Activated CD4-positive, alpha-beta T cell treated with anti-CD3 and anti-CD28 coated beads, Interleukin-2, amount 10 ng/mL, durations not matched to agents 7 days and 5 days (primary cell): ENCODE measurements at places on chromosomes 1 and 21.

GRCh38 chr1:47703981-47704596 lies 266.2 kb downstream of the FOXD2 start:
- H3K36me3 ChIP-seq, result no peaks in the 10 kb centered on the region
- H3K27ac ChIP-seq, result no peak overlapping the region
- no peak overlapping the region for H3K4me3 ChIP-seq
- DNase-seq, result no peak

- H3K27ac ChIP-seq, result no peak overlapping the region
- no peak for DNase-seq
- no peaks in the 10 kb centered on the region for H3K36me3 ChIP-seq
- no peak overlapping the region for H3K4me3 ChIP-seq
- peaks cover 6% of the 10 kb centered on the region for H3K27me3 ChIP-seq
Observed at GRCh38 chr1:192615055-192615454, 20.9 kb upstream of the RGS13 start.

- DNase-seq, result peak; percentile 58
- peak overlapping the region; percentile 47 for H3K4me3 ChIP-seq
- H3K4me1 ChIP-seq, result peaks cover 56% of the 10 kb centered on the region
- H3K27ac ChIP-seq, result peak overlapping the region; percentile 78
Observed at GRCh38 chr1:46613661-46614603, 2.7 kb downstream of the MOB3C start.

DNA sequence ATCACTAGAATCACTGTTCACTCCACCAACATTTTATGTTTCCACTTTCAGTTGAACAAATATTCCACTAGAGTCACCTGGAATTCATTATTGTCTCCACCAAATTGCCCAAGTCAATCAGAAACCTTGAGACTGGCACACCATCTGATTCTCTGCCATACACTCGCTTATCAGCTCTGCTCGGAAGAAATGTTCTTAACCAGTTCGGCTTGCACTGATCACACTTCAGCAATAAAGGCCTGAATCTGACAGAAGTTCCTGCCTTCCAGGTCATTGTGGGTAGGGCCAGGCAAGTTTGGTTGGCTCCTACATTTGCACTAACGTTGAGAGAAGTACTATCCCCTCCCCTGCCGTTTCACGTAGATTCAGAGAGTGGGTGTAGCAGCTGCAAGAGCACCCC lies 10.0 kb downstream of the TPM3 start:
- H3K27me3 ChIP-seq, result peaks cover 1% of the 10 kb centered on the region
- no peak for DNase-seq
- H3K36me3 ChIP-seq, result peaks cover 52% of the 10 kb centered on the region
- H3K4me3 ChIP-seq, result peak overlapping the region; percentile 99
- H3K27ac ChIP-seq, result peak overlapping the region; percentile 92

DNA sequence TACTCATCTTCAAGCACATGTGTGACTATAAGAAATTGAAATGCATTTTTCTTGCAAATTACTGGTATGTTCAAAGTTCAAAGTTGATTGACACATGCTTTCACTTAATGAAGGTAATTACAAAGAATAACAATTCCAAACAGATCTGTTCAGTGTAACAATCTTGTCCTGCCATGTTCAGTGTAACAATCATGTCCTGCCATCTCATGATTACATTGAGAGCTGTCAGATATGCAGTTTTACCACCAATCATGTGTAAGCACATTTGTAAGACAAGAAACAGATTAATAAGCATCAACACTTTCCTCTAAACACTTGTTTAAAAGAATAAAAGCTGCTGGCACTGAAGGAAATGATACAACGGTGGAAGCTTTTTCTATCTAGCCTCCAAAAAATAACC lies 80.3 kb upstream of the ZNF281 start:
- H3K4me1 ChIP-seq, result peaks cover 3% of the 10 kb centered on the region
- no peaks in the 10 kb centered on the region for H3K36me3 ChIP-seq
- no peak overlapping the region for H3K4me3 ChIP-seq
- peaks cover 22% of the 10 kb centered on the region for H3K27me3 ChIP-seq

- peaks cover 3% of the 10 kb centered on the region for H3K27me3 ChIP-seq
- H3K36me3 ChIP-seq, result no peaks in the 10 kb centered on the region
- no peak for DNase-seq
- no peaks in the 10 kb centered on the region for H3K4me1 ChIP-seq
- no peak overlapping the region for H3K27ac ChIP-seq
Observed at GRCh38 chr1:16090076-16090826, 16.8 kb upstream of the FAM131C start.

DNA sequence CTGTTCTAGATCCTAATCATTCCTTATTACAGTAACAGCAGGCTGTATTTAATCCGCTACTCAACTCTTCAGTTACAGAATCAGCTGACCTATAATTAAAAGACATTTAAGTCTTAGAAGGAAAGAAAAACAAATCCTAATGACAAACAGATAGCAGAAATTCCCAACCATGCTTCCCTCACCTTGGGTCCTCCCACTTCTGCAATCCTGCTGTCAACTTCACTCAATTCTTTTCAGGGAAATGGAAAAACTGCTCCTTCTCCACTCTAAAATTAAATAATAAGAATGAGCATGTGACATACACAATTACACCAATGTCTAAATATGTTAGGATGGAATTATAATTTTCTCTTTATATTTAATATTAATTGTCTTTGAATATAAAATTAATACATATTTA lies 182.6 kb upstream of the LYPLAL1 start:
- H3K36me3 ChIP-seq, result no peaks in the 10 kb centered on the region
- H3K27ac ChIP-seq, result no peak overlapping the region
- DNase-seq, result no peak
- no peaks in the 10 kb centered on the region for H3K27me3 ChIP-seq

GRCh38 chr1:112702420-112703261 lies 4.3 kb downstream of the RHOC start:
- no peak overlapping the region for H3K4me3 ChIP-seq
- peaks cover 3% of the 10 kb centered on the region for H3K27me3 ChIP-seq
- H3K4me1 ChIP-seq, result peaks cover 70% of the 10 kb centered on the region
- H3K36me3 ChIP-seq, result peaks cover 26% of the 10 kb centered on the region
- no peak for DNase-seq
- peak overlapping the region; percentile 82 for H3K27ac ChIP-seq

GRCh38 chr1:33420870-33421775 lies 9.8 kb downstream of the PHC2 start:
- H3K27me3 ChIP-seq, result peaks cover 45% of the 10 kb centered on the region
- no peak overlapping the region for H3K27ac ChIP-seq
- H3K4me3 ChIP-seq, result no peak overlapping the region
- DNase-seq, result no peak
- H3K4me1 ChIP-seq, result peaks cover 2% of the 10 kb centered on the region

GRCh38 chr1:168050307-168050706 lies 86.4 kb downstream of the GPR161 start:
- peaks cover 3% of the 10 kb centered on the region for H3K4me1 ChIP-seq
- H3K4me3 ChIP-seq, result no peak overlapping the region
- no peaks in the 10 kb centered on the region for H3K27me3 ChIP-seq
- H3K36me3 ChIP-seq, result peaks cover 5% of the 10 kb centered on the region
- H3K27ac ChIP-seq, result no peak overlapping the region

DNA sequence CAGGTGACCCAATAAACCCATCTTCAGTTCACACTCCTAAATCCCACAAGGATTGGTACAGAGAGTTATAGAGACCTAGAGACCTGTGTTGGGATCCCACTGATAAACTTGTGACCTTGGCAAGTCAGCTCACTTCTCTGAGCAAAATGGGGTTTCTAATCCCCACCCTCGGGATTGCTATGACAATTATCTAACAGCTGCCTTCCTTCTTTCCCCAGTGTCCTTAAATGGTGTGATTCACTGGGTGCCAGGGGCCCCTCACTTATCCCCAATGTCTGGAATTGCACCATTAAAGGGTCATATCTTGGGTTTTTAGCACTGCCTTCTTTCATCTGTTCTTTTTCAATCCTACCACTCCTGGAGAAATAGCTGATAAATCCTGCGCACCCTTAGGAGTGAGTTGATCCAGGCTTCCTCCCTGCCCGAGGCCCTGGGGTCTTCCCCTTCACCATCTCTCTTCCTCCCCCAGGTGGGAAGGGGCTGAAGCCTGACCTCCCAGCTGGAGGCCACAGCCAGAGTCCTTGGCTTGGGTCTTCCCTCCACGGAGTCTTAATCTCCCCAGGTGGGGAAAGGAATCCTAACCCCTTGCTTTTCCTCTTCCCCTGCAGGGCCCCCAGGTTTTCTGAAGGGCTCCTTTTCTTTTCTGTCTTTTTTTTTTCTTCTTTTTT lies 39.7 kb downstream of the LACTBL1 start:
- no peaks in the 10 kb centered on the region for H3K4me1 ChIP-seq
- DNase-seq, result no peak
- H3K27me3 ChIP-seq, result no peaks in the 10 kb centered on the region
- H3K27ac ChIP-seq, result no peak overlapping the region

DNA sequence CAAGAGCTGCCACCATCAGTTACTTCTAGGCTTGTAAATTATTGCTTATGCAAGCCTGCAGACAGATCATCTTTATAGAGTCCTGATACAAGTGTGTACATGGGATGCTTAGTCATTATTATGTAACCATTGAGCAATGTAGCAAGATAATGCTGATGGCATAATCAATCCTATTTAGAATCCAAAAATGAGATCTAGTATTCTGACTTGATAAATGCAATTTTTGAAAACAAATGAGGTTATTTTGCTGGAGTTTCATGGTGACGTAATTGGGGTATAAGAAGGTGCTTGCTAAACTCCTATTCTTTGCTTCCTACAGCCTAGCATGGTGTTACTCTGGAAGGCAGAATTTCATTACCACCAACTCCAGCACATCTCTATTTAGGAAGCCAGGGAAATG lies 801.7 kb upstream of the PRMT6 start:
- H3K36me3 ChIP-seq, result no peaks in the 10 kb centered on the region
- no peaks in the 10 kb centered on the region for H3K4me1 ChIP-seq

DNA sequence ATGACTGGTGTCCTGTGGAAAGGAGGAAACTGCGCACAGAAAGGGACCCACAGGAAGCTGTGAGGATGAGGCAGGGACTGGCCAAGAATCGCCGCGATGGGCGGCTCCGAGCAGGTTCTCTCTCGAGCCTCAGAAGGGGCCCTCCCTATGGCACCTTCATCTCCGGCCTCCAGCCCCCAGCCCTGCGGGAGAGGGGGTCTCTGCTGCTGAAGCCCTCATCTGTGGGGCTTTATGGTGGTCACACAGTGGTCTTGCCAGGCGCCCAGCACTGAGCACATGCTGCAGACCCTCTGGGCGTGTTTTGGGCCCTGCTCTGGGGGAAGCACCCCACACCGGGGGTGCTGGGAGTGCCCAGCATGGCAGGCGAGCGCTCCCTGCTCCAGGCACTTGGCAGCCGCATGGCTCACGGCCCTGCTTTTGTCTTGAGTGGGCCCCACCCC lies 86.6 kb upstream of the ACTRT2 start:
- H3K27me3 ChIP-seq, result no peaks in the 10 kb centered on the region
- DNase-seq, result no peak
- H3K4me1 ChIP-seq, result no peaks in the 10 kb centered on the region
- no peak overlapping the region for H3K27ac ChIP-seq

GRCh38 chr1:209653915-209654351 lies 1.7 kb upstream of the LAMB3 start:
- no peak overlapping the region for H3K4me3 ChIP-seq
- H3K27me3 ChIP-seq, result no peaks in the 10 kb centered on the region
- H3K4me1 ChIP-seq, result peaks cover 40% of the 10 kb centered on the region
- no peak for DNase-seq
- H3K36me3 ChIP-seq, result no peaks in the 10 kb centered on the region

DNA sequence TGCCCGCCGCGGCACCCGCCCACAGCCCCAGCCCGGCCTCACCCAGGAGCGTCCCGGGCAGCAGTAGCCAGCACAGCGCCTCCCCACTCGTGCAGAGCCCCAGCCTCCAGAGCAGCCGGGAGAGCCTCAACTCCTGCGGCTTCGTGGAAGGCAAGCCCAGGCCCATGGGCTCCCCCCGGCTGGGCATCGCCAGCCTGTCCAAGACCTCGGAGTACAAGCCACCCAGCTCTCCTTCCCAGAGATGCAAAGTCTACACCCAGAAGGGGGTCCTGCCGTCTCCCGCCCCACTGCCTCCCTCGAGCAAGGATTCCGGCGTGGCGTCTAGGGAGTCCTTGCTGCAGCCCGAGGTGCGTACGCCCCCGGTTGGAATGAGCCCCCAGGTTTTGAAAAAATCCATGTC lies 531.2 kb downstream of the KIF26B start:
- H3K4me1 ChIP-seq, result no peaks in the 10 kb centered on the region
- no peak overlapping the region for H3K4me3 ChIP-seq
- no peak for DNase-seq
- no peaks in the 10 kb centered on the region for H3K36me3 ChIP-seq
- H3K27me3 ChIP-seq, result no peaks in the 10 kb centered on the region
- no peak overlapping the region for H3K27ac ChIP-seq

- H3K4me3 ChIP-seq, result no peak overlapping the region
- no peak for DNase-seq
- H3K27me3 ChIP-seq, result no peaks in the 10 kb centered on the region
Observed at GRCh38 chr1:15483971-15484370, 8.1 kb downstream of the CELA2B start.

- no peaks in the 10 kb centered on the region for H3K4me1 ChIP-seq
- peaks cover 10% of the 10 kb centered on the region for H3K27me3 ChIP-seq
- no peaks in the 10 kb centered on the region for H3K36me3 ChIP-seq
- H3K4me3 ChIP-seq, result no peak overlapping the region
- no peak for DNase-seq
Observed at GRCh38 chr1:66704177-66704875, 47.9 kb upstream of the DYNLT5 start.

GRCh38 chr1:196550731-196551130 lies 57.5 kb downstream of the KCNT2 start:
- DNase-seq, result no peak
- H3K27ac ChIP-seq, result no peak overlapping the region
- no peaks in the 10 kb centered on the region for H3K27me3 ChIP-seq

DNA sequence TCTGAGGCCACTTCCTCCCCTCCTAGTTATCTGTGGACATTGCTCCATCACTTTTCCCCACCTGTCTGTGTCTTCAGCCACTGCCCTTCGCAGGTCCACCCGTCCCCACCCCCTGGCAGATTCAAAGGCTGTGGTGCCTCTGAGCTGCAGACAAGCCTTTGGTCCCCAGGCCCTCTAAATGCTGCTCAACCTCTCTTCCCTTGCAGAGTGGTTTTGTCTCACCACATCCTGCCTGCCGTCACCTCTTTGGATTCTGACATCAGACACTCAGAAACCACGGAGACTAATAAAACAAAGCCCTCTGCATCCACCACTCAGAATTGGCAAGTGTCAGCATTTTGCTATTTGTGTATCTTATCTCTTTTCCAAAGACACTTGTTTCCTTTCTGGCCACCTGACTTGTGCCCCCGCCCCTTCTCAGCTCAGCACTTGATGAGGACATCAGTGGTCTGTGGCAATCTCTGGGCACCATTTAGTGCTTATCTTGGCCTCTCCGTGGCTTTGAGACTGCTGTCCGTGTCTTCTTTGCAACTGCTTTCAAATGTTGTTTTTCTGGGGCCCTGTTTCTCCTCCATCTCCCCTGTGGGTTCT lies 7.7 kb downstream of the CNIH3 start:
- H3K4me1 ChIP-seq, result peaks cover 32% of the 10 kb centered on the region
- DNase-seq, result peak; percentile 92

GRCh38 chr1:205629751-205630150 lies 2.1 kb downstream of the ELK4 start:
- H3K27ac ChIP-seq, result peak overlapping the region; percentile 95
- H3K27me3 ChIP-seq, result no peaks in the 10 kb centered on the region
- peaks cover 51% of the 10 kb centered on the region for H3K4me1 ChIP-seq
- H3K36me3 ChIP-seq, result peaks cover 40% of the 10 kb centered on the region
- peak; percentile 16 for DNase-seq

GRCh38 chr1:42723511-42723910 lies 16.5 kb downstream of the CLDN19 start:
- DNase-seq, result no peak
- peaks cover 2% of the 10 kb centered on the region for H3K36me3 ChIP-seq
- H3K27me3 ChIP-seq, result no peaks in the 10 kb centered on the region
- peak overlapping the region; percentile 34 for H3K27ac ChIP-seq

- H3K4me3 ChIP-seq, result peak overlapping the region; percentile 18
- DNase-seq, result peak; percentile 22
- H3K27me3 ChIP-seq, result no peaks in the 10 kb centered on the region
- H3K4me1 ChIP-seq, result peaks cover 54% of the 10 kb centered on the region
- H3K36me3 ChIP-seq, result peaks cover 46% of the 10 kb centered on the region
Observed at GRCh38 chr21:14482165-14482564, 64.0 kb downstream of the SAMSN1 start.
